H9 (cell line): ENCODE measurements at places on chromosomes 5 and 9. TPM values are rescaled to one million over a fixed set of nuclear protein-coding genes. Genes with fewer than 3 reads are reported as not detected.

CAMK4 gene
- 6.3 and 7.9 TPM in 2 replicates for total RNA-seq

TSLP gene
- 0.59 and 0.63 TPM in 2 replicates for total RNA-seq

OLFML2A gene
- 5.8 and 6.0 TPM in 2 replicates for total RNA-seq

CD74 gene
- 19.5 and 19.9 TPM in 2 replicates for total RNA-seq

DMRT3 gene
- not detected in 2 replicates for total RNA-seq

GNA14 gene
- 0.37 and 0.48 TPM in 2 replicates for total RNA-seq

CER1 gene
- 22.3 and 24.3 TPM in 2 replicates for total RNA-seq

CCDC192 gene
- total RNA-seq, result 0.22 TPM in 1 of 2 replicates, not detected in the other
